ENCODE measurements at places on chromosomes 16 and 17.
A peak's percentile ranks its signal among the peaks of the same experiment; 100 is the strongest.

DNA sequence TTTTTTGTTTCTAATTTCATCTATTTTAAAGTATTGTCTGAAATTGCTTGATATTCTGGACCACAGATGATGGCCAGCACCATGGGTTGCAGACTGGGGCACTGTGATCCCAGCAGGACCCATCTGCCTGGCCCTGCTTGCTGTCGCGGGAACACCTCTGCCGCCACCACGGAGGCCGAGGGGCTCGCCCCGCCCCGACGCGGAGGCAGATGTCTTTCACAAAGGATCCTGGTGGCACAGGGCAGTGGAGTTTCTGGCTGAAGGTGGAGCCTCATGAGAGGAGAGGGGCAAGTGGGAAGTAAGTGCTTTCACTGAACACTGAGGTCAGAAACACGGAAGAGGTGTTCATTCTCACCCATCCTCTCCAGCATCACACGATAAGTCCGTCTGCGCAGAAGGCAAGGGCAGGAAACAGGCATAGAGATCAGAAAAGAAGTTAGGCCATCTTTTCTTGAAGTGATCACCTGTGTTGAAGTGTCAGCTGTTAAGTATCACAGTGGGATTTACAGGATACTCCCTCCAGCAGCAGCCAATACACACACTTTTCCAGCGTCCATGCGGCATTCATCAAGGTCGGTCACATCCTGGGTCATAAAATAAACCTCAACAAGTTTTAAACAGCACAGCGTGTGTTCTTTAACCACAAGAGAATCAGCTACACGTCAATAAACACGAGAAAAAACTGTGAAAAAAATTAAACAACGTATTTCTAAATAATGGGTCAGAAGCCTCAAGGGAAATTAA, 194.5 kb downstream of the RPTOR start:
- DNase-seq, result no peak

DNA sequence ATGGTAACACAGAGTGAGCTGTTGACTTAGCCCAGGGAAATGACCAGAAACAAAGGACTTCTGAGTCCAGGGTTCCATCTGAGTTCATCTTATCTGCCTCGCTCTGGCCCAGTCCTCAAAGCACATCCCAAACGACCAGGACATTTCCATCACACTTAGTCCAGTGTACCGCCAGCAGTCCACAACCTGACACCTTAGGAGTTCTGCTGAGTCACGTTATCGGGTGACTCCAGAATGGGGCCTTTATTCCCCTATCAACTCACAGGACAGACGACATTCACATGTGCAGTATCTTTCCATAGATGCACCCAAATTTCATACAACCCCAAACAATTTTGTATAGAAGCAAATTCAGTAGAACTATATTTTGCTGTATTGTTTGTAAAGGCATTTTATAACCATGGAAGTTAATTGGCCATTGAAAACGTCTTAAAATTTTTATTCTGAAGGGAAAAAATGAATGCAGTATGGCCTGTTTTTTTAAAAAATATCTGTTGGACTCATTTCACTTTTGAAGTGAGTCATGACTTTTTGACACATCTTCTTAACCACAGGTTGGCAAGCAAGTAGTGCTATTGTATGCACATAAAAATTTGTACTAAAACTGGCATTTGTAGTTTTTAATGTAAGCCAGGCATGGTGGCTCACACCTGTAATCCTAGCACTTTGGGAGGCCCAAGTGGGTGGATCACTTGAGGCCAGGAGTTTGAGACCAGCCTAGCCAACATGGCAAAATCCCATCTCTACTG, 46.3 kb downstream of the ZNF18 start:
- DNase-seq, result no peak

DNA sequence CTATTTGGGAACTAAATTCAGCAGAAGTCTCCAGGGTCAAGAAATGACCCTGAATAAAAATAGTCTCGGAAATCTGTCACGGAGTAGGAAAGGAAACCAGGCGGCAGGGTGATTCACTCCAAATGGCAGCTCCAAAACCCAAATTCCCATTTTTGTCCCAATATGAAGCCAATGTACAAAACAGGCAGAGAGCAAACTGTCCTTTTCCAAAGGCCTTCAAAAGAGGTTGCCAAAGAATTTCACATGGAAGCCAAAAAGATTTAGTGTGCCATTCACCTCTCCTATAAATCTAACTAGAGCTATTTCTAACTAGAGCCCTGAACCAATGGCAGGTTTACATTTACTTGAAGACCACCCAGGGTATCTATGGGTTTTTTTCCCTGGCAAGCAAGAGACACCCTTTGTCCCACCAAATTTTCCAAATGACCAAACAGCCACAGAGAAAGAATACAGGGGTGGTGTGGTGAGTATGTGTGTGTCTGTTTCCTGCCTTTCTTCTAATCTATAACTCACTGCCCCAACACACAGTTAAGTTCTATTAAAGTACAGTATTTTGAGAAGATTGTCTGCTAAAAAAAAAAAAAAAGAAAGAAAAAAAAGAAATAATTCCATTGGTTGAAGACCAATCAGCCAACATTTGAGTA, 6.8 kb downstream of the MYO1D start:
- DNase-seq, result no peak

GRCh38 chr16:84643180-84643583, 5.1 kb upstream of the KLHL36 start:
- DNase-seq, result no peak

GRCh38 chr16:12532871-12533610, 270.6 kb downstream of the CPPED1 start:
- DNase-seq, result peak; percentile 78

GRCh38 chr17:9361188-9361955, 214.2 kb downstream of the STX8 start:
- no peak for DNase-seq

DNA sequence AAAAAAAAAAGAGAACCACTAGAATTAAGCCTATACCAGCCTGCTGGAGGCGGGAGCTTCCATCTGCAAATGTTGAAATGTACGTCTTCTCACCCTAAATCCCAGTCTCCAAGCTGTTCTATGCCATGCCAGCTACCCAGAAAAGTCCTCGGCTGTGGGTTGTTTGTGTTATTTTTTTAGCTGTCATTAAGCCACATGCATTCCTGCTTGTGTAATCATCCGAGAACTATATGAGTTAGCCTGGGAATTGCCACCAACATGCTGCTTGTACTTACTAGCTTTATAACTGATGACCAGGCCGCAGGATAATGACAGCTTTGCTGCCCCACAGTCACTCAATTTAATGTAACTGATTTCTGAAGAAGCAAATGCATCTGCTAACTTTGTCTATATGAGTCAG, 313.9 kb upstream of the SALL1 start:
- no peak for DNase-seq

GRCh38 chr17:17028878-17029535, 13.2 kb upstream of the MPRIP start:
- DNase-seq, result peak; percentile 35

DNA sequence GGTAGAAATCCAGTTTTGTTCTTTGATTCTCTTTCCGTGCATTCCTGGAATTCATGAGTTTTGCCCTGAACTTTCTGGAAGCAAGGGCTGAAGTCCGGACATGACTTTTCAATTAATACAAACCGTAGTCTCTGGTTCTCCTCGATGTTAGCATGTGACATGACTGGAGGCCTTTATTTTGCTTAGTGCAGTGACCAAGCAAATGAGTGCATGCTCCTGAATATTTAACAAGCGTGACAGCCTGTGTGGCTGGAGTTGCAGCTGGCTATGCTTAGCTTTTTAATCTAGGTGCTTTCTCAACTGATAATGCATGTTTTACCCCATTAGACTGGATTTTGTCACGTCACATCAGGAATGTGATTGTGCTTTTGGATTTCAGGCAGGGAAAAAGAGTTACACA, 302.1 kb downstream of the MAP2K6 start:
- DNase-seq, result no peak

DNA sequence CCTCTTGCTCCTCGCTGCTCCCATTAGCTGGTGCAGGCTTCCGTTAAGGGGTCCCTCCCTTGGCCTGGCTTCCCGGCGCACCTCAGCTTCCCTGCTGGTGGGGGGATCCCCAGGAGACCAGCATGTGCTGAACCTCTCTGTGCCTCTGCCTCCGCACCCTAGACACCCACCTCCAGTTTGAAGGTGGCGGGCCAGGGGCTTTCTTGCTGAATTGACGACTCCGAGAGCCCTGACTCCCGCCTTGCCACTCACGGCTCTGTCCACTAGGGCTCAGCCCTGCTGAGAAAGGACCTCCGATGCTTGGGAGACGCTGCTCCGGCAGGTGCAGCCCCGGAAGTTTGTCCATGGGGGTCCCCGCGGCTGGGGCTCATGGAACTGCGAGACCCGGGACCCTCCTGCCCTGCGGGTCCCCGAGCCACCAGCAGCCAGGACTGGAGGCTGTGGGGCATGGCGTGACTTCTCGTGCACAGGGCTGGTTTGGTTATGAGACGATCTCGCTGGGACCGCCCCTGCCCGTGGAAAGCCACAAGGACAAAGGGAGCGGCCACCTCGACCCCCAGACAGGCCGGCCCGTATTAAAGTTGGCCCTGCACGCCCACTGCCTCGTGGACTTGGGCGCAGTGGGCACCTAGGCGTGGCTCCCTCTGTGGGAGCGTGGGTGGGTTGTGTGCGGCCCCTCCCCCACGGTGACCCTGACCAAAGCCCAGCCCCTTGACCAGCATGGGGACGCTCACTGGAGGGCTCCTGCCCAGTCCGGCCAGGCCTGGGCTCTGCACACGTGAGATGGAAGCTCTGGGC, 8.1 kb downstream of the CHMP6 start:
- no peak for DNase-seq

DNA sequence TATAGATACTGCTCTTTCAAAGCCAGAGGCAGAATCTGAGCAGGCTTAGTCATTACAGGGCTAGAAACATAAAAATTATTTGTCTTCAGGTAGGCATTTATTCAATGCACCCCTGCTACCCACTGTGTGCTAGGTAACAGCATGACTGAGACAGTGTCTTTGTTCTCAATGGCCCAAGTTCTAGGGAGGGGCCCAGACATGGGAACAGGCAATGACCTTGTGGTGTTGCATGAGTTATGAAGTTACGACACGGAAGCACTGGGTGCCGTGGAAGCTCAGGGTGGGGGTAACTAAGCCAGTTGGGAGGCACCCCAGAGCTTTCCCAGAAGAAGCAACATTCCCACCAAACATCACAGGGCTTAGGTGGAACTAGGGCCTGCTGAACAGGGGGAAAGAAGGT, 87.0 kb downstream of the CPPED1 start:
- no peak for DNase-seq

- no peak for DNase-seq
Measured at GRCh38 chr16:71645450-71645849, 19.5 kb downstream of the MARVELD3 start.

DNA sequence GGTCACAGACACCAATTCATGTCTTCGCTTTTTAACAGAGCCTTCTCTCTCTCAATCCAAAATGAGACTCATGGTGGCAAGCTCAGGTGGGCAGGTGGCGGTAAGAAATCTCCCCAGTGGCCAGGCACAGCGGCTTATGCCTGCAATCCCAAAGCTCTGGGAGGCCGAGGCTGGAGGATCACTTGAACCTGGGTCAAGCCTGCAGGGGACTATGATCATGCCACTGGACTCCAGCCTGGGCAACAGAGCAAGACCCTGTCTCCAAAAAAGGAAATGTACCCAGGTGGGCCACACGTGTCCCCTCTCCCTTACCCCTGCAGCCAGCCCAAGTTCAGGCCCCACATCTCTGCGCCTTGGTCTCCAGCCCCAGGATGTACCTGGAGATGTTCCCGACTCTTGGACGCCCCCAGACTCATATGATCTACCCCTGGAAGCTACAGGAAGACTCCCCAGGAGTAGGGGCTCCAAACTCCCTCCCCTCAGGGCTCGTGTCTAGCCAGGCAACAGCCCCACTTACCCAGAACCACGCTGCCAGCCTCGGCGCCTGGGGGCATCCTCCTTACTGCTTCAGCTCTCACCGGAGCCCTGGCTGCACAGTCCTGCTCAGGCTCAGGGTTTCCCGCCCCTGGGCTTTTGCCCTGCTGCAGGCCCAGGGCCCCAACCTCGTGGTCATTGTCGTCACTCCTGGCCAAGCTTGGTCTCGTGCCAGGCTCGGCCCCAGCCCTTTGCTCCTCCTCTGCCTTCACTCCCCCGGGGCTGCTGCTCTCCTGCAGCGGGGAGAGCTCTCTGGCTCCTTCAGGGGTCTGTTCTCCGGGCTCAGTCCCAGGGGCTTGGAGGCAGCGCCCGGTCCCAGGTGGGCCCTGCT, 16.2 kb downstream of the MYLK3 start:
- no peak for DNase-seq

- no peak for DNase-seq
Measured at GRCh38 chr17:77217566-77217965, 76.8 kb downstream of the SEC14L1 start.

DNA sequence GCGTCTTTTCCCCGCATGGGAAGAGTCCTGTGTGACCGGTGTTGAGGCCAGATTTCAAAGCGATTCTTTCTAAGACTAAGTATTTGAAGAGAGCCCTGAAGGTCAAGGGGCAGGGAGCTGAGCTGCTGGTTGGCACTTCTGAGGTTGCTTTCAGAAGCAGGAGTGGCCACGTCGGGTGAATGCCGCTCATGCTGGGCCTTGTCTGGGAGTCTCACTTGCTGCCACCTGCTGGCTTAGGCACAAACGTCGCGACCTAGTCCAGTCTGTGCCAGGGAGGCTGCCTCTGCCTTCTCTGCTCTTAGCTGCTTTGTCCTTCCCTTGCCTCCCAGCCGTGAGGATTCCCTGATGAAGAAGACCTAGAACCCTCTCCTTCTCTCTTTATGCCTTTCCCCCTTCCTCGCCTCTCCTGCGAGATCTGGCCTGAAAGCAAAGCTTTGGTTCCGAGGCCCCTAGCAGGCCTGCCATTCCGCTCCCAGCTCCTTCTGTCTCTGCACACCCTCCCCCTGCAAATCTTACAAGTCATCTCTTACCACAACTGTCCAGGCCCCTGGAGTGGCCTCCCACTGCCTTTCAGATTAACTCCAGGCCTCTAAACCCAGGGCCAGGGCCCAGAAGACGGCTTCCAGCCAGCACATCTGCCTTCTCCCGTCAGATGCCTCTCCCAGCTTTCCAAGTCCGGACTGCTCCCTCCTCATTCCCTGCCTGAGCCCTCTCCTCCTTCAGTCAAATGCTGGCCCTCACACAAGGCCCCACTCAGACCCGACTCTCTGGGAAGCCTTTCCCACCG, 11.4 kb downstream of the CTNS start:
- DNase-seq, result no peak

GRCh38 chr16:1887711-1888354, 15.9 kb upstream of the MEIOB start:
- DNase-seq, result no peak

DNA sequence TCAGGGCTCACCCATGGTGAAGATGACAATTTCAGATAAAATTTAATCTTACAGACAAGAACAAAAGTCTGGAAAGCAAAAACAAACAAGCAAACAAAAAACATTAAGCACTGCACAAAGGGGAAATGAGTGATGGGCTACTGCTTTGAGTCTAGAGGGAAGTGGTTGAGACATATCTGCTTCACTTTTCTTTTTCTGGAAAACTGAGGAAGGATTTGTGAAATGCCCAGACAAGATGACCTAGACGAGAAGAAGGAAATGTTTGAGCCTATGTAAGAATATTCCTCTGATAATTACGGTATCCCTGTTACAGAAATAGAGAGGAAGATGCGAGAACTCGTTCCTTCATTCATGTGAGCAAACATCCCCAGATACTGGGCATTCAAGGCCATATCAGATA, 11.5 kb upstream of the HYDIN start:
- DNase-seq, result no peak
